ENCODE measurements at places on chromosomes 12 and 14.

- no peak for DNase-seq
These were observed 124.3 kb downstream of the FBXL14 start for GRCh38 chr12:1470051-1470450.

DNA sequence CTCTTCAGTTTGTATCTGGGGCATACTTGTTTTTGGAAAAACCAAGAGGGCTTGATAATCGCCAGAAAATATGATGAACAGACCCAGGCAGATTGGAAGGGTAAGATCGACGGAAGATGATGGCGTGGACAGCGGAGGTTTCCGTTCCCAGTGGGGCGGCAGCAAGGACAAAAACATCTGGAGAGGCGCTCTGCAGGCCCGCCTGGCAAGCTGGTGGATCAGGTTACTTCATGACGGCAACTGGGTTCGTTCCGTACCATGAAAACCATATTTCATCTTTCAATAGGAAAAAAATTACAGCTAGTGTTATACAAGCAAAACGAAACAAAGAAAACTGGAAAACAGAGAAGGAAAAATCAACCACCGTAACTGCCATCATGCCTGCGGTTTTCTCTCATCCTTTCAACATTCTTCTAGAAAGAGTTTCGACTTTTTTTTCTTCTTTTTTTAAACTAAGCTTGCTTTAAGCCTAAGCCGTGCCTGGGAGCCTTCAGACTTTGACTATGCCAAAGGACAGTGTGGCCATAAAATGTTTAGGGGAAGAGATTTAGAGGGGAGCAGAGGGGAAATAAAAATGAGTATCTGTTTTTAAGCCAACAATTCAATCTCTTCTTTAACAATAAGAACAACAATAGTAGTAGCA, 210.5 kb downstream of the FOXN3 start:
- no peak for DNase-seq

DNA sequence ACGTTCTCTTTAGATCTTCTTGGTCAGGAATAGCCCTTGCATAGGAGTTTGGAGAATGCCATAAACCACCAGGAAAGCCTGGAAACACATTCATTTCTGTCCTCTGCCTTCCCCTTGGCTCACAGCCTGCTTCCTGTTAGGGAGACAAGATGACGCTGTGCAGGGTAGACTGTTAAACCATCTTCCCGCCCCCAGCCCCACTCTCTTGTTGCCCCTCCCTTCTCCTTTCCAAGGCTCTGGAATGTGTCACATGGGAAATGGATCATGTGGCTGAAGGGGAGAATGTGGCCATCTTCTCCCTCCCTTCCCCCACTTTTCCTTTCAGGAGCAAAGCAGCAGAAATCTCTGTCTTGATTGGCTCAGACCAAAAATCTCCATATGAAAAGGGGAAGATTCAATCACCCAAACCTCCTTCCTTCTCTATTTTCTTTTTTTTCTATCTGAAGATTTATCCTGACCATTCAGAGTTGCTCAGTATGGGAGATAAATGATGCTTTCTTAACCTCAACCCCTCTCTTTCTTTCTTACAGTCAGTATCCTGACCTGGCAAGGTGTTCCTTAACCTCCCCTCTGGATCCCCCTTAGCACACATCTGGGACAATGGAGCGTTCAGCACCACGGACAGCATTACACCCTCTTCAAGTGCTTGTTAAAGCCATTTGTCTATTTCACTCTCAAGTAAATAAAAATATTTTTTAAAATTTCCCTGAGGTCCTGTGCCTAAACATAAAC, 11.4 kb downstream of the GPR19 start:
- no peak for DNase-seq

GRCh38 chr14:96940009-96940408, 142.8 kb downstream of the VRK1 start:
- no peak for DNase-seq

DNA sequence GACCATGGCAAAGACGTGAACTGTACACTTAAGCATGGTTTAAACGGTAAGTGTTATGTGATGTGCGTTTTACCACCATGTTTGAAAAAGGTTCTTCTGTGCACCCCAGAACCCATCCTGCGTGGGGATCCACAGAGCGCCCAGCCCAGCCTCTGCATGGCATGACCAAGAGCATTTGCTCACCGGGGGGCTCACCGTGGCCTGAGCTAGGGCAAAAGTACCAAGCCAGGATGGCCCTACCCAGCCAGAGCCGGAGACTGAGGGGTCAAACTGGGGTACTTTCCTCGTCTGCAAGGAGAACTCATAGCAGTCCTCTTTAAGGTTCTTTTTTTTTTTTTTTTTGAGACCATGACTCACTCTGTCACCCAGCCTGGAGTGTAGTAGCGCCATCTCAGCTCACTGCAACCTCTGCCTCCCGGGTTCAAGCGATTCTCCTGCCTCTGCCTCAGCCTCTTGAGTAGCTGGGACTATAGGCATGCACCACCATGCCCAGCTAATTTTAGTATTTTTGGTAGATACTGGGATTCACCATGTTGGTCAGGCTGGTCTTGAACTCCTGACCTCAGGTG, 16.4 kb upstream of the ANKRD9 start:
- DNase-seq: no peak

DNA sequence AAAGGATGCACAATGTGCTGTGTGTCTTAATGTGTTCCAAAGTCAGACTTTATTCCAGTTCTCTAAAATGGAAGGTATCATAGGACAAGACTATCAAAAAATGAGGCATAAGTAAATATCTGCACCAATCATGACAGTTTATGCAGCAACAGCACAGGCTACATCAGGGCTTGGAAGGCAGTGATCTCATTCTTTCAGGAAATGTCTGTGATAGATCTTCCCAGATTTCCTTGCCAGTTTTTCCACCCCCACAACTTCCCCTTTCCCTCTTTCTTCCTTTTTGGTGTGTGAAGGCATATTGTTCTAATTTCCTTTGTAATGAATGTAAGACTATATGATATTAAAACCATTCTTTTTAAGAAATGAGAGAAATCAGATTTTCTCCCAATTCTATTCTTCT, 326.7 kb downstream of the ATP23 start:
- DNase-seq: no peak

GRCh38 chr12:75819512-75819911, 212.1 kb downstream of the PHLDA1 start:
- no peak for DNase-seq

- peak; percentile 21 for DNase-seq
These were observed 19.1 kb upstream of the DHRS7 start for GRCh38 chr14:60184146-60184904.

- no peak for DNase-seq
These were observed 3.8 kb upstream of the NUMB start for GRCh38 chr14:73462048-73462715.

GRCh38 chr12:54045868-54046521, 7.6 kb upstream of the HOXC4 start:
- DNase-seq: no peak

Measured in activated gamma-delta T cell treated with Interleukin-2 at 50 U/mL for 16 hours (primary cell).